ENCODE measurements at places on chromosomes 7 and 10. TPM values are rescaled to one million over a fixed set of nuclear protein-coding genes. Genes with fewer than 3 reads are reported as not detected.

DNA sequence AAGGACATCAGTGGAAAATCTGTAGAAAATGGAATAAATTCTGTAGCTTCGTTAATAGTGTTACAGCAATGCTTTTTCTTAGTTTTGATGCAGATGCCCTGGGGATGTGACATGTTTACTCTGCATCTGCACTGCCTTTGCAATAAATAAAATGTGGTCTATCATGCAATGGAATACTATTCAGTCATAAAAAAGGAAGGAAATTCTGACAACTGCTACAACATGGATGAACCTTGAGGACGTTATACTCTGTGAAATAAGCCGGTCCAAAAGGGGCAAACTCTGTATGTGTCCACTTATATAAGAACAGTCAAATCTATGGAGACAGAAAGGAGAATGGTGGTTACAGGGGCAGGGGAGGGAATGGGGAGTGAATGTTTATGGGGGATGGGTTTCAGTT, 13.5 kb downstream of the GRIFIN start:
- no peaks in the 10 kb centered on the region for H3K27me3 ChIP-seq
- no peak overlapping the region for H3K4me3 ChIP-seq
- DNase-seq, result no peak
- no peaks in the 10 kb centered on the region for H3K36me3 ChIP-seq
- H3K27ac ChIP-seq, result no peak overlapping the region
- no peaks in the 10 kb centered on the region for H3K4me1 ChIP-seq

- DNase-seq, result no peak
- no peaks in the 10 kb centered on the region for H3K27me3 ChIP-seq
- no peak overlapping the region for H3K4me3 ChIP-seq
- no peaks in the 10 kb centered on the region for H3K36me3 ChIP-seq
- H3K4me1 ChIP-seq, result no peaks in the 10 kb centered on the region
- no peak overlapping the region for H3K27ac ChIP-seq
Observed at GRCh38 chr7:111873326-111873646, 311.0 kb upstream of the IMMP2L start.

EBF3 gene
- 2.1 TPM for total RNA-seq

RAB19 gene
- not detected for total RNA-seq

PSPH gene
- 25.6 TPM for total RNA-seq

ADCK2 gene
- total RNA-seq, result 13.2 TPM
